ENCODE measurements at places on chromosomes 4 and X.

- DNase-seq, result peak; percentile 28
These were observed 1611.1 kb downstream of the ARAP2 start for GRCh38 chr4:34633241-34633640.

DNA sequence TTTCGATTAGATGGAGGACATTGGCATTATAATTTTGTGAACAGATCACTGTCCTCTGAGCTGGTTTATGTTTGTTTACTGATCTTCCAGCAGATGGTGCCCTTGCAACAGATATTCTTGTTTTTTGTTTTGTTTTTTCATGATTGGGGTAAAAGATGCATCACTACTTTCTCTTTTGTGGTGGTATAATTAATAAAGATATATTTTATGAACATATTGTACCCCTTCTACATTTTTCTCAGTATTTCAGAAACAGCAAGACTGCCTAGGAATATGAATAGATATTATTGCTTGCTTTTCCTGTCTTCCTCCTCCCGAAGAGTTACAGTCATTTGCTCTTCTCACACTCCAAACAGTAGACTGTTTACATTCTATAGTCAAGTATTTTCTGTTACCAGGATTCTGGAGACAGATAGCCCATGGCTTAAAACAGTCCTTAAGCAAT, 905.2 kb downstream of the TRAM1L1 start:
- DNase-seq, result no peak

- no peak for DNase-seq
These were observed 28.9 kb upstream of the APELA start for GRCh38 chr4:164847967-164848649.

GRCh38 chr4:3807311-3807710, 41.1 kb downstream of the ADRA2C start:
- no peak for DNase-seq

GRCh38 chr4:80036949-80037685, 35.9 kb downstream of the ANTXR2 start:
- DNase-seq, result peak; percentile 84
